ENCODE measurements at places on chromosomes 16 and 17.

GRCh38 chr16:20323591-20324117 is 3.7 kb downstream of the GP2 start:
- DNase-seq = no peak

GRCh38 chr17:10821054-10821453 is 16.8 kb downstream of the PIRT start:
- no peak for DNase-seq

- DNase-seq = no peak
These were observed 127.0 kb upstream of the HAS3 start for GRCh38 chr16:68978303-68978954.

- DNase-seq = no peak
These were observed 41.0 kb downstream of the SNX29 start for GRCh38 chr16:12017558-12017957.

GRCh38 chr17:39863244-39863917 is 731 bp downstream of the IKZF3 start:
- no peak for DNase-seq

DNA sequence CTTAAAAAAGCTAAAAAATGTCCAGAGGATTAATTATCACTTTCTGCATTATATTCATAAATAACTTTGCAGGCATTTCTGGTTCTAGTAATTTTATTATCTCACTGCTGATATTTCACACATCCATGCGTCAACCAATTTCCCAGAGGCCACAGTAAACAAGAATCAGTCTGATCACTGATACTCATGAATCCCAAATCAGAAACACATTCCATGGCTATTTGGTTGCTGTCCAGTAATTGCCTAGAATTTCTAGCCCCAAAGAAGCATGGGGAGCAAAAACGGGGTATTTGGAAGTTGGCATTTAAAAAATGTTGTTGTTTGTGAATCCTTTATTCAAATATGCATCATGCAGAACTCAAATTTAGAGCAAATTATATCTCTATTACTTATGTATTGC is 244.8 kb downstream of the CDH8 start:
- DNase-seq = no peak

- DNase-seq = no peak
These were observed 296.6 kb downstream of the MAF start for GRCh38 chr16:79303959-79304387.

DNA sequence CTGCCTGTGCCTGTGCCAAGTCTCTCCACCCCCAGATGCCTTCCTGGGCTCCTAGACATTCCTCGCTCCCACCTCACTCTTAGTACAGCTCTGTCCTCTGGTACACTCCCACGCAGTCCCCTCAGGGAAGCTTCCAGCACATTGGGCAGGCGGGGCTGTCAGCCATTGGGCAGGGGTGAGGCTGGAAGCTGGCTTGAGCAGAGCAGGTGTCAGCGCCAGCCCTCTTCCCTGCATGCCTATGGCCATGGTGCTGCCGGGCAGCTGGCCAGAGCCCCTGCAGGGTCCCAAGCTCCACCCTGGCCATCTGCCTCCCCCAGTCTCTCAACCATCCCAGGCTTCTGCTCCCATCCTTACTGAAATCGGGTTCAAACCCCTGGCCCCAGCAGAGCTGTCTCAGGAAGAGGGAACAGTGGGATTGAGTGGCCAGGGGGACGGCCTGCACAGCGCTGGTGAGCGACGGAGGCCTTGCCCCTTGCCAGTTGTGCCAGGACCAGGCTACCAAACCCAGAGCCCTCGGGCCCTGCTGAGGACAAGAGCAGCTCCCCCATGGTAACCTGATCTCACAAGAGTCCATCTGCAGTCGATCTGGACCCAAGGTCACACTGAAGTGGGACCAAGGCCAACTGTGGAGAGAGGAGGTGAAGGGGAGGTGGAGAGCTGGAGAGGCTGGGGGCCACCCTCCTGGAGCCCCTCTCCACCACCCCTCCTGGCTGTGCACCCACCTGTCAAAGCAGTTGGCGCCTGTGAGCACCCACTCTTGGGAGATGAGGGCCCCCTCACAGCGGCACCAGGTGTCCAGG is 2.4 kb upstream of the B9D1 start:
- DNase-seq = no peak

DNA sequence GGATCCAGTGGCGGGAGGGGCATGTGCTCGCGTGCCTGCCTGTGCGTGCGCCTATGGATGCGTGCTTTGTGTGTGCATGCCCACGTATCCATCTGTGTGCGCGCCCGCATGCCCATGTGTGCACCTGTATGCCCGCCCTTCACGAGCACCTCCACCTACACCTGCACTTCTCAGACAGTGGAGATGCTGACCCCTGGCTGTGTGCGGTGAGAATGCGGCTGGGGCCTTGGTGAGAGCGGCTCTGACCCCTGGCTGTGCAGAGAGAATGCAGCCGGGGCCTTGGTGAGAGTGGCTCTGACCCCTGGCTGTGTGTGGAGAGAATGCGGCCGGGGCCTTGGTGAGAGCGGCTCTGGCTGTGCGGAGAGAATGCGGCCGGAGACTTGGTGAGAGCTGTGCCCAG is 33.9 kb downstream of the AXIN1 start:
- no peak for DNase-seq

DNA sequence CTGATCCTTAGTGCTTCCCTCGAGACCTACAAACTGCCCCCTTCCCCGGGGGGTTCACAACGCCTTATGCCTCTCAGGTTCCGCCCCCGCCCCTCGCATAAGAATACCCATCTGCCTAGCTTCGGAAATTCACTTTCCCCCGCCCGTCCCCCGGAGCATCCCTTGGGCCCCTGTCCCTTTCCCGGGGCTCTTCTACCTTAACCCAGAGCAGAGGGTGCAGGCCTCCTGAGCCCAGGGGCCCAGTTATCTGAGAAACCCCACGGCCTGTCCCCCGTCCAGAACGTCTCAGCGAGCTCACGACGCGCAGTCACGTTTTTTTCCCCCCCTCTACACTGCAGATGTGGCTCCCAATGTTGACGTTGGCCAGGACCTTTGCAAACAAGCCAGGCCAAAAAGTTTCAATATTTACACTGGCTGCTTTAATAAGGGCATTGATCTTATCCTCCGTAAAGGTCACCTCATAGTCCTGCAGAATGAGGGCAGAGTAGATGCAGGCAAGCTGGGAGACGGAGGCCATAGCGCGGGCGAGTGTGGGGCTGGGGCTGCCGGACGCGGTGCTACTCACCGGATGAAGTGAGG is 1.4 kb upstream of the NBR1 start:
- no peak for DNase-seq

DNA sequence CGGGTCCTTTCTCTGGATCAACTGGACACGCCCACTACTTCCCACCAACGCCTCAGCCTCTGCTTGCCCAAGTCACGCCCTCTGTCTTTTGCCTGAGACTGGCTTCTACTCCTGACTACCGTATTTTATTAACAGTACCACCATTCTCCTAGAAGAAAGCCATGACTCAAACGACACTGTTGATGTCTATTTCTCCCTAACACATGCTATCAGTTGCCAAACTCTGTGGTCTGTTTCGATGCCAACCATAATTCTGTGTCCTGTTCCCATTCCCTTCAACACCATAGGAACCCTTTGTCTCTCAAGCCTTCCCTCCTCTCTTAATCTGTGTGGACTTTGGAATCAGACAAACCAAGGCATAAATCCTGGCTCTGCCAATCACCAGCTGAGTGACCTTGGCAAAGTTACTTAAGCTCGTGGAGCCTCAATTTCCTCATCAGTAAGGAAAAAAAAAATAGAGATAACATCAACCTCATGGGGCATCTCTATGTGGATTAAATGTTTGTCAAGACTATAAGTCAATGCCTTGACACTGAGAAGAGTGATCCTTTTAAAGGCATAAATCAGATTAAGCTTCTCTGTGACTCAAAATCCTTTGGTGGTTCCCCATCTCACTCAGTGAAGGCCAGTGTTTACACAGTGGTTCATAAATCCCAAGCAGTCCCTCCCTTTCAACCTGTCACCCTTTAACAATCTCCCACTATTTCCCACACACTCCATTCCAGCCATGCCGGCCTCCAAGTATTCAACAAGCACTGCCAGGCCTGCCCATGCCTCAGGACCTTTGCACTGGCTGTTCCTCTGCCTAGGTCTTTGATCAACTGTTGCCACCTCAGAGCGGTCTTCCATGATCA is 45.6 kb downstream of the ERN1 start:
- no peak for DNase-seq

DNA sequence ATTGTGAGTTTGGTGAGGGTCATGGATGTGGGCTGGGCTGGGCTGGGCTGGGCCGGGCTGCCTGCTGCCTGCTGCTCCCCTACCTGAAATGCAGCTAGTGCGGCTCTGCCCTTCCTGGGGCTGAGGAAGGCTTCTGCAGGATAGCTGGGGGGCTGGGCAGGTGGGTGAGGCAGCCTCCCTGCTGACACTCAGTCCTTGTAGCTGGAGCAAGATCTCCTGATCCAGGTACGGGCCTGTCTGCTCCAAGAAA is 4.7 kb downstream of the RPL13 start:
- no peak for DNase-seq

DNA sequence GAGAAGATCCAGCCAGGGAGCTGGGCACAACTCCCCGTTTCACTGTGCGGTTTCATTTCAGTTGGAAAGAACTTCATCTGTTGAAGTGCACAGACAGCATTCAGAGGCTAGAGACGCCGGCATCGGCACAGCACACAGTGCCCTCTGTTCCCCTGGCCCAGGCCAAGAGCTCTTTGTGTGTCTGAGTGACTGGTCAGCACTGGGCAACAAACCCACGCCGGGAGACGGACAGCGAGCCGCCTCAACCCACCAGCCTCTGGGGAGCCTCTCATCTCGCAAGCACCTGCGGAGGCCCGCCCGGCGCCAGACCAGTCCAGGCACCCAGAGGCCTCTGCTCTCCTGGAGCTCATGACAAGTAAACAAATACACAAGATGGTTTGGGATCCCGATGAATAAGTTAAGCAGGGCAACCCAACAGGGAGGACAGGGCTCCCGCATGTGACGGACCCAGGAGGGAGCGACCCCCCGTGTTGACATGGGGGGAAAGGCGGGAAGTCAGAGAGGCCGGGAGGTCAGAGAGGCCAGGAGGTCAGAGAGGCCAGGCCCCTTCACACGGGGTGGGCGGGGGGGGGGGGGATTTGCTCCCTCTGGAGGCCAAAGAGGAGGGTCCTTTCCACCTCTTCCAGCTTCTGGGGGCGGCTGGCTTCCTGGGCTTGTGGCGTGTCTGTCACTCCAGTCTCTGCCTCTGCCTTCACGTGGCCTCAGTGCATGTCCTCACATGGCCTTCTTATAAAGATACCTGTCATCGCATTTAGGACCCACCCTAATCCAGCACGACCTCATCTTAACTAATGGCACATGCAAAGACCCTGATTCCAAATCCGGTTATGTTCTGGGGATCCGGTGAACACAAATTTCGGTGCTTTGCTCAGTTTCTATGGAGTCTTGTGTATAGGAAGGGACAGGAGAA is 25.8 kb upstream of the KLHDC4 start:
- no peak for DNase-seq

DNA sequence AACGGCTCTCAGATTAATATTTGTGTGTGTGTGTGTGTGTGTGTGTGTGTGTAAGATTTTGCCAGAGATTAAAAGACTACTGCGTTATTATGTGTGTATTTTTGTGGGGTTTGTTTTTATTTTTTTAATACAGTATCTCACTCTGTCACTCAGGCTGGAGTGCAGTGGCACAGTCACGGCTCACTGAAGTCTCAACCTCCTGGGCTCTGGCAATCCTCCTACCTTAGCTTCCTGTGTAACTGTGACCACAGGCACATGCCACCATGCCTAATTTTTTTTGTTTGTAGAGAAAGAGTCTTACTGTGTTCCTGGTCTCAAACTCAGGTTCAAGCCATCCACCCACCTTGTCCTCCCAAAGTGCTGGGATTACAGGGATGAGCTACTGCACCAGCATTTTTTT is 87.2 kb downstream of the CYB561 start:
- no peak for DNase-seq
